ENCODE measurements at places on chromosomes 6 and 20.

- DNase-seq: no peak
Observed at GRCh38 chr6:20704325-20705025, 170.2 kb downstream of the CDKAL1 start.

- DNase-seq: no peak
Observed at GRCh38 chr20:4046311-4046924, 31.1 kb upstream of the RNF24 start.

- no peak for DNase-seq
Observed at GRCh38 chr6:14211562-14211942, 94.0 kb downstream of the CD83 start.

DNA sequence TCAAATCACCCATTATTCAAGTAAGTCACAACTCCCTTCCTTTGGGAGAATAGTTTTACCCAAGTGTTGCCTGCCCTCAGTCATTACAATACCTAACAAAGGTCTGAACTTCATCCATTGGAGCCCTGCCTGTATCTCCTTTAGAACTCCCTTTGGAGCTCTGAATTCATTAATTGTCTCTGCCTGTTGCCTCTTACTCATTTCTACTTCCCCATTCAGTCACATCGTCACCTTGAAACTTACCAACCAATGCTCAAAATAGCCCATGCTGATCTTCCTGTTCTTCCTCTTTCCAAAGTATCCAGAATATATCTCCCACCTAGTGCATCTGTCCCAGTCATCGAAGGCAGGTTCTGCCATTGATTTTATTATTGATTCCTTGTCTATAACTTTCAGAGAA, 120.7 kb upstream of the ADGRF1 start:
- DNase-seq: no peak

- no peak for DNase-seq
Observed at GRCh38 chr20:61510778-61511330, 258.8 kb downstream of the CDH4 start.

GRCh38 chr6:163136681-163137397, 277.7 kb upstream of the QKI start:
- no peak for DNase-seq

- DNase-seq: no peak
Observed at GRCh38 chr6:108561742-108562502, 1.2 kb downstream of the FOXO3 start.

Measured in central memory CD8-positive, alpha-beta T cell (primary cell).